Right ventricle myocardium inferior (tissue), 1 donor: ENCODE measurements at places on chromosomes 7 and 10.
A peak's percentile ranks its signal among the peaks of the same experiment; 100 is the strongest.

DNA sequence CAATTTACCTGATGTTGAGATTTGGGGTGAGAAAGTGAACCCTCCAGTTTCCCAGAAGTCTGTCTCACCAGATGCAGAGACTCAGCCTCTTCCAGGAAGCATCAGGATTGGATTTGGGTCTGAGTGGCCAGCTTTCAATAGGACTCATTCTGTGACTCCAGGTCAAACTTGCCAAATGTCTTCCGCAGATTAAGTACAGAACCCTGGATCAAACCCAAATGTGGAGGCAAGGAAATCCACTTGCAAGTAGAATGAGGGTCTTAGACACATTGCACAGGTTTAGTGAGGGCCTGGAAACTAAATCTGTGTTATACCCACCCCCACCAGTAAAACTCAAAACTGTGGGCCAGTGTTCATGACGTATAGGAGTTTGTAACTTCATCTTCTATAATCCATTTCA is 372.2 kb upstream of the MGMT start:
- no peak for DNase-seq

GRCh38 chr10:47176903-47177868 is 122.8 kb upstream of the GDF10 start:
- no peak for DNase-seq

DNA sequence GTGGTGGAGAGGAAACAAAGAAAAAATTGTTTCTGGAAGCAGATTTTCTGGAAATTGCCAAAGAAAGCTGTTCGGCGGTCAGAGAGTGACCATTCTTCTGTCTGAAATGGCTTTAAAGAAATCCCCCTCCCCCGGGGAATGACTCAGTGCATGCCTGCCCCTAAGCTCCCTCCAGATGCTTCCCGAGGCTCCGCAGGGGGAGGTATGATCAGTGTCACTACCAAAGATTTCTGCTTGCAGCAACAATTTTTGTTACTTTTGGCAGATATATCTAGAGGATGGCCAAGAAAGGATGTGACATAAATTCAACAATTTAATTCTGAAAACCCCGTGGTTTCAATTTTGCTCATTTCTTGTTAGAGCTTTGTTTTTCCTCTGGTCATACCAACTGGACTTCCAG is 163.9 kb downstream of the JCAD start:
- DNase-seq, result peak; percentile 76

DNA sequence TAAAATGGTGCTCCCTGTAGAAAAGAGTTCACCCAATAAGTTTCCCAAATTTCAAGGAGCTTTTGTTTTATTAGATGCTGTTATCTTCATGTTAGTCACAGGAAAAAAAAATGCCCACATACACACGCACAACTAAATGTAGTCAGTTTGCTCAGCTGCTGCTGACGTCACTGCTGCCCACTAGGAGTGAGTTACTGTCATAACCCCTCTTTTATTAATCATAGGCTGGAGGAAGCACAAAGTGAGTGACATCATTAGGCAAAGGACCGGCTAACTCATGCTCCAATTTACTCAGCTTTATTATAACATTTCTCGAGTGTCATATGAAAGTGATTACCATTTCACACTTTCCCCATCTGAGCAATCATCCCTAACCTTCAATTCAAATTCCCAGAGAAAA is 6.7 kb upstream of the INHBA start:
- no peak for DNase-seq

GRCh38 chr7:116259871-116260440 is 49.6 kb downstream of the TES start:
- no peak for DNase-seq

DNA sequence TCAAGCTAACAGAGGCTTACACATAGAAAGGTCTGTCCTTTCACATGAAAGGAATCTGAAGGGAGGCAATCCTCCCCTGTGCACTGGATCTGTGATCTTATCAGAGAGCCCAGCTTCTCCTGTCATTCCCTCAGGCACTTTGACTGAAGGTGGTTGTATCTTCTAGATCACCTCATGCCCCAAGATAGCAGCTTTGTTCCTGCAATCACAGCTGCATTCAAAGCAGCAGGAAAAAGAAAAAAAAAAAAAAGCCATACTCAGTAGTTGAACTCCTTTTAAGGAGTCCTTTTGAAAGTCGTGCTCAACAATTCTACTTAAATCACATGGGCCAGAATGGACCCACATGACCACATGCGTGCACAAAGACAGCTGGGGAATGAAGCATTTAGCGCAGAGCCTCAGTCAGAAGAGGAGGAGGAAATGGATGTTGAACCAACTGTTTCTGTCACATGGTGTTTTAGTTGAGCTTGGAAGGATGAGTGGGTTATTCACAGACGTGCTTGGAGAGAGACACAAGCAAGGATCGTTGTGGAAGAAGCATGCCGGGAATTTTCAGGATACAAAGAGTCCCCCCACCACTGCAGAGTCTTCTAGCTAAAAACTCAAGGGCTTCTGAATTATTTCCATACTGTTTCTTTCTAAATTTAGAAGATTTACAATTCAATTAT is 13.0 kb upstream of the PFKP start:
- DNase-seq, result no peak

DNA sequence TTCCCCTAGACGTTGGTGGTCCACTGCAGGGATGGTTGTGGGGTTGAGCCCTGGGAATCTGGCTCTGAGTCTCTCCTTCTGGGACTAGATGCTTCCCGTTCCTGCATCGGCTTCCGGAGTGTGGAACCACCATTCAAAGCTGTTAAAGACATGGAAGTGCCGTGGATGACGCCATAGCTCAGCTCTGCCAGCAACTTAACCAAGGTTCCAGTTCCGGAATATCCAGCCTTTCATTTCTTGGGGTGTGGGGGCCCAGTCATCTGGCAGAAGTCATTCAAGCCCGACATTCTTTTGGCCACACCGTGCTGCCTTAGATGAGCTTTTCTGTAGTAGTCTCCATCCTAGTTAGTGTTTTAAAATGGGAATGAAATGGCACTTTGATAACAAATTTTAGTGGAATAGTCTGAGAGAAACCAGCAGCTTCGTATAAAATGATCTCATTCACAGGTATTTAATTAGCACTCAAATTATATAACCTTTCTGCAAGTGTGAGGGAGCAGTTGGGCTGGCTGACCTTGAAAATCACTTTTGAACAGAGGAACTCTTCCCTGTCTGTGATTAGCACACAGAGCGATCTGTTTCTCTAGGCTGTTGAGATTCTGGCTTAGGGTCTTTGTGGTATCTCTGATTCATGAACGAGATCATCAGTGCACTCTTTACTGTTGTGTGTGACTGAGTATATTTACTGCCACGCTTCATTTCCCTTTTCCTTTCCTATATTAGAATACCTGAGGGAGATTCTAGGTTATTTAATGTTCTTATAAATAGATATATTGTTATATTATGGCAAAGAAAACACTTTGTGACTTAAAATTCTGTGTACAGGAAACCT is 19.9 kb downstream of the LMTK2 start:
- no peak for DNase-seq

DNA sequence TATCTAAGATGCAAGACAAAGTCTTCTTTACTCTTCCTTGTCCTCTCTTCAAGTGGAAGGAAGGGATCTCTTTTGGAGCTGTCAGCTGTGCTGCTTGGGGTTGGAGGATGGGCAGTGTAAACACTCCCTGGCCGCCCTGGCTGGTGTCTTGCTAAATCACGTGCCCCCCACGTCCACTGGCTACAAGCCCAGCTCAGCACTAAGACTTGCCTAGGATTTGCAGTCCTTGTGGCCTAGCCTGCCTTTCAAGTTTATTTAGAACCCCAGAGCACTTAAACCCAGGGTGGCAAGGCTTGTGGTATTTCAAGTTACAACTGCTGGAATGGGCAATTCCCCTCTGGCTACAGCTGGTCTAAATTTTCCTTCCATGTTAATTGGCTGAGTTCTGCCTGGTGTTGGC is 272.4 kb upstream of the MYO3A start:
- no peak for DNase-seq

DNA sequence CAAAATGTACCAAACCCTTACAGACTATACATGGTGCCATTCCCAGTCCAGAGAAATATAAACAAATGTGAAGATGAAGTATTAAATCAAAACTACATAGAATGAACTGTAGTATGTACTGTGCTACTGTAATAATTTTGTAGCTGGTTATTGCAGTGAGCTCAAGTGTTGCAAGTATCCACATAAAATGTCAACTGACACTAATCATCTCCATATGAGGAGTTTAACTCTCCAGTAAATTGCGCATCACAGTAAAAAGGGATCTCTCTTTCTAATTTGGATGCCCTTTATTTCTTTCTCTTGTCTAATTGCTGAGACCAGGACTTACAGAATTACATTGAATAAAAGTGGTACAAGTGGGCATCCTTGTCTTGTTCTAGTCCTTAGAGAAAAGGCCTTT is 165.5 kb downstream of the CPED1 start:
- DNase-seq, result no peak

DNA sequence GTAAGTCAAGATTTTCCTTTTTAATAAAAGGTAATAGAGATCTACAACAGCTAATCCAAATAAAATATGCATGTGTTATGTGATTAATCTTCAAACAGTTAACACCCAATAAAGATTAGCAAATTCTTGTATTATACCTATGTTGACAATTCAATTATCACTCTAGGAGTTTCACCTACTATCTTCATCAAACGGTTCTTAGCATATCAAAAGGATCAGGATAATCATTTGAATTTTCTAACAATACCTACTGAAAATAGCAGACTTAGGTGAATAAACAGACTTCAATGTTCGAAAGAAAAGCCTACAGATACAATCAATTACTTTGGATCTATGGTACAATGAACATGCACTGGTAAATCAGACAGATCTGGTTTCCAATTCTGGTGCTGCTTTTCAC is 268.3 kb downstream of the CACNA2D1 start:
- DNase-seq, result no peak

DNA sequence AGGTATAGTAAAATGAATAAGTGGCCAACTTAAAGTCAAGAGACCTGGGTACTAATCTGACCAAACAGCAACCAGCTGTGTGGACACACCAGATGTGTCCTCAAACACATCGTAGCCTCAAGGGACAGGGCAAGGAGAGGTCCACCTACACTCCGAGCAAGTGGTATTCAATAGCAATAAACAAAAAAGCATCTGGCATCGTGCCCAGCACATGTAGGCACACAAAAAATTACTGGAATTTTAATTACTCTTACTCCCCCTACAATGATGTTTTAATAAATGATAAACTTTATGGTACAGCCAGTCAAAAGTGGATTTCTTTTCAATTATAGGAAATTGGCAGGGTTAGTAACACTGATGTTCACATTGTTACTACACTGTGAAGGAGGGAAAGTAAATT is 3.5 kb upstream of the RGS10 start:
- no peak for DNase-seq

DNA sequence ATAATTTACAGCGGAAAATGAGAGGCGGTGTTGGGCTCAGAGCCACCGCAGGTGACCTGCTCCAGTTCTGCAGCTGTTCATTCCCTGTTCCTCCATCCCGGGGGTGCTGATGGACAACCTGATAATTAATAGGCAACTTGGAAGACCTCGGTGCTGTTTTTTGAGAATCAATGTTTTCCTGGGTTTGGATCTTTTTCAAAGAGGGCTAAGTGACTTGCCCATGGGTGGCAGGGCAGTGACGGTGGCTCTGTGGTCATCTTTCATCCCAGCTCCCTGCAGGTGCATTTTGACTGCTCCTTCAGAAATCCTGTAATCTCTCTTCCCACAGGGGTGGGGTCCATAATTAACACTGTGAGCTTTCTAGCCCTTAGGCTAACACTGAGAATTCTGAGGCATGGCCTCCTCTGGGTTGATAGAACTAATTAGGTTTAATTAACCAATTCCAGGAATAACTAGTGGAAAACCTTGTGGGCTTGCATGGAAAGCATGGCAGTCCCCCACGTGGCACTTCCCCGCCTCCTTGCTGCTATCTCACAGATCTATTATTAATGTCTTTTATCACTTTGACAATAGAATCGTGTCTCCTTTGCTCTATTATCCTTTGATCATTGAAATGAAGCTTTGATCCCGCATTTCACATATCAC is 217.9 kb downstream of the GLRX3 start:
- no peak for DNase-seq

GRCh38 chr10:71842856-71843686 is 8.0 kb downstream of the PSAP start:
- DNase-seq, result no peak

DNA sequence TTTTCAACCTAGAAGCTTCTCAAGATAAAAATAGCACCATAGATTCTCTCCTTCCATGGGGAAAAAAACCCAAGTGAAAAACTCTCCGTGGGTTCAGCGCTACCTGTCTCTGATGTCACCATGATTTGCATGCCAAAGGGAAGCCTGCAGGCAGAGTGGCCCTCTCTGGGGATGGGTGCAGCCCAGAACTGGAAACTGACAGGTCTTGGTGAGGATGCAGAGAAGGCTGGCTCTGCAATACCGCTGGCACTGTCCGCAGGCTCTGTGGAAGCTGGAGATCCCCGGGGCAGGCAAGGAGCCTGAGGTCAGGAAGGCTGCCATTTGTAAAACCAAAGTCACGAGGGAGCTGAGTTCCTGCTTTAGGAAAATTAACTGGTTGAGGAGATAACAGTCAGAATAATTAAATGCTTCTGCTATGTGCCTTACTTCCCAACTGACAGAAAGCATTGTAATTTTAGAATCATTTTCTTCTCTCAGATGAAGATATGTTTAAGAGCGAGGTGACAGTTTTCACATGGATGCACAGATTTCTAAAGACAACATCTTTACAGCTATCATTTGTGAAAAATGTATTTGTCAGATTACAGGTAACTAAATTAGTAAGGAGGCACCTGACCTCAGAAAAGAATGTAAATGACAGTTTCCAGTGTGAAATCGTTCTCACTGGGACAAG is 731.5 kb upstream of the FZD8 start:
- DNase-seq, result no peak

DNA sequence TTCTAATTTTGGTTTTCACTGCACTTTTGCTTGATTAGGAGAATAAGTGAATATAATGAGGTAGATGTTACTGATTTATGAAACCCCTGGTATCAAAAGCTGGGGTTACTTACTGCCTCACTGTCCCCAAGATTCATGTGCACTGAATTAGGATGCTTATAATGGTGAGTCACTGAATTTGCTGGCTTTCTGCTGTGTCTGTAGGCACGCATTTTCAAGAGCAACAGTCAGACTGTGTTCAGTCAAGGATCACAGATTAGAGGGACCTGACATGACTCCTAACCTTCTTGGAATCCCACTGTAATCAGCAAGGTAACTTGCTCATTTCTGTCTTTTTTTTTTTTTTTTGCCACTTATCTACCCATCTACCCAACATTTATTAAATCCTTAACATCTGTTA is 59.7 kb downstream of the GPR85 start:
- DNase-seq, result no peak
